Tibial nerve (tissue), 4 donors: ENCODE measurements at places on chromosomes 3 and 15.

DNA sequence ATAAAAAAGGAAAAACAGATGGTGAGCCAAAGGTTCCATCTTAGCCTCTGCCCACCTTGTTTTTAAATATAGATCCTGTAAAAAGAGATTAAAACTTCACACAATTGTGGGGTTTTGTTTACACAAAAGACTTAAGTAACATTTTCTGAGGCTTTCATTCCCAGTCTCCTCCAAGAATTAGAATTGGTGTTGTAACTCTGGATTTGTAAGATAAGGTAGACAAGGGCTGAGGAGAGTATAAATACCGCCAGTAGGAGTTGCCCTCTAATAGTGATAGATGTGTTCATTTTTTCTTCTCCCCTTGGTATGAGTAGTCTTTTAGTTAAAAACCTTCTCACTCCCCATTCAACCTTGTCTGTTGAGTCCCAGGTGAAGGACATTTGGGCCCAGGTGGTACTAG, 8.5 kb downstream of the MINDY2 start:
- DNase-seq = no peak

- DNase-seq = no peak
Measured at GRCh38 chr3:128815318-128816064, 63.9 kb upstream of the ACAD9 start.

DNA sequence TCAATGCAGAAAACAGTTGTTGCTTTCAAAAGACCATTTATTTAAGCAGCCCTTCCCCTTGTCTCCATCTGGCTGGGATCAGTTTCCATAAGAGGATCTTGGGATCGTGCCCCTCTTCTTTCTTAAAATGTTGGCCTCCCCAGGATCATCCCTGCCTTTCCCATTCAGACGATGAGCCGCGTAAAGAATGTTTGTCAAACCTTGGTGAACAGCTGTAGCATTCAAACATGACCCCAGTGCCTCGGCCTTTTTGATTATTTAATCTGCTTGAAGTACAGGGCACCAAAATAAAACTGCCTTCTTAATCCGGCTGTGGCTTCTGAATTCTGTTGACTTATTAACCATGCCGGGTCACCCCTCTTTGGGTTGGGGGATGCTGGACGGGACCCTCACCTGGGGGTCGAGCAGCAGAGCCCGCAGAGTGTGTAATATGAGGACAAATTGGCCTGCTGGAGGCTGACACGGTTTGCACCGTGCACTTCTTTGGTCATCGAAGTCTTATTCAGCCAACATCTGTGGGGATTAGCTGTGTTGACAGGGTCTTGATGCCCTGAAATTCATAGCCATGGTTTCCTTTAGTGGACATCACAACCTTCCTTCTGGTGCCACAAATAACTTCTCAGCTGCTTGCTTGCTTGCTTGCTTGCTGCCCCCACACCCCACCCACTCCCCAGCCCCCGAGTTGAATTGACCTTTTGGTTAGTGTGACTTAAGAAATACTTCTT, at the start of gene LRTM1:
LRTM1 (minus strand) TSS at position 14 of the 725 bp plus-strand sequence. CDS start 148 bp downstream, outside the sequence.
- DNase-seq = no peak

DNA sequence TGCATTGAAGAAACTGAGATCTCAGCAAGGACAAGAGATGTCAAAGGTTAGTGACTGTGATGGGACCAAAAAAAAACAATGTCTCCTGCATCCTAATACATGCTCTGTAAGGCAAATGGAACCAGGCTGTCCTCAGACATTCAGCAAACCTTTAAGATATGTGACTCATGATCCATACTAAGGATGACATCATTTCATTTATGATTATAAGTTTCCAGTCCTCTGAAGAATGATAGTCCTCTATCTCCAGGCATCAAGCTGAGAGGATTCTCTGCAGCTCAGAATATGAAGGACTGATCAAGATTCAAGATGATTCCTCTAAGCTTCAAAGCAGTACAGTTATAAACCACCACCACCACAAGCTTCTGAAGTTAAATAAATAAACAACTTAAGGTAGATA, 47.6 kb downstream of the SSR3 start:
- DNase-seq = no peak

- DNase-seq = no peak
Measured at GRCh38 chr15:91938136-91938535, 84.6 kb downstream of the SLCO3A1 start.

- no peak for DNase-seq
Measured at GRCh38 chr15:53458736-53459135, 300.7 kb downstream of the WDR72 start.

- DNase-seq = no peak
Measured at GRCh38 chr3:30795176-30795575, 99.3 kb downstream of the GADL1 start.

DNA sequence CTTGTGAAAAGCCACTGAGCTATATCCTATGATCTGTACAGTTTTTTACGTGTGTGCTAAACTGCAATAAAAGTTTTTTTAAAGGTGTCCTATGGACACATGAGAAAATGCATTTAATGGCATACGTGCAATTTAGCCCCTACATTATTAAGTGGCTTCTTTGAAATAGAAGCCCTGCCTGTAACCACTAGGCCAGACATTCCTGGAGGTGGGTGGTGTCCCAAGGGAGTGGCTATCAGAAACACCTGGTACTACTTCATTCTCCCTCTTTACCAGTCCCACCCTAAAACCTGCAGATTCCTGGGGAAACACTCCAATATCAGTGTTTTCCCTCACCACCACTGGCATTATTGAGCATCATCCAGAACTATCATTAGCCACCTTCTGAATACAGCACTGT, 100.0 kb downstream of the OXNAD1 start:
- no peak for DNase-seq

GRCh38 chr15:64197425-64197824, 34.6 kb upstream of the PPIB start:
- peak; percentile 5 for DNase-seq

DNA sequence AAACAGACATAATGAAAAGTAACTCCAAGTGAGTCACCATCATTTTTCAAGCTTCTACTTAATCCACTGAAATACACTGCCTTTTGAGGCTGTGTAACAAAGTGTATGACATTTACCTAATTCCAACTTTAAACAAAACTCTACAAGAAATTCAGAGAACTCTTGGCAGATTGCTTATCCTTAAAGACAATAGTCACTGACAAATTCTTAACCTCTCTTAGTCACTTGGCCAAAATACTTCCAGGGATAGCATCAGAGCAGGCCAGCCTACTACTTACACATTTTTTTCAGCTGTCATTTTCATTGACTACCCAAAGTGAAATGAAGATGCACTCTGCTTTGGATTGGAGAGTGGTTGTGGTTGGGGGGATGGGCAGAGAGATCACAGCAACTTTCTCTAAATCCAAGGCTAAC, 3.6 kb downstream of the WWTR1 start:
- no peak for DNase-seq

DNA sequence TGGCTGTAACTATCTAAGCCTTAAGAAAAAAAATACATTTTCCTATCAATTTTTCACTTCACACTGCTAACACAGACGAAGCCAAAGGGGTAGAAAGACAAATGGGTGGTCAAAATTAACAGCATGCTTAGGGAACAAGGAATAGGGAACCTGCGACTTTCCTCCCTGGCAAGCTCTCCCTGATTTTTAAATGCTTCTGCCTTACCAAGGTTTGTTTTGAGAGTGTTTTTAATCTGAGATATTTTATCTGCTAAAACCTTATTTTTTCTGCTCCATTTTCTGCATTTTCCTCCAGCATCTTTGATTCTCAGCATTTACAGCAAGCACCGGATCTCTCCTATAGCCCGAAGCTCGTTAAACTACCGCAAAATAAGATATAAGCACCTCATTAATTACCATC, 214.4 kb downstream of the RORA start:
- no peak for DNase-seq

DNA sequence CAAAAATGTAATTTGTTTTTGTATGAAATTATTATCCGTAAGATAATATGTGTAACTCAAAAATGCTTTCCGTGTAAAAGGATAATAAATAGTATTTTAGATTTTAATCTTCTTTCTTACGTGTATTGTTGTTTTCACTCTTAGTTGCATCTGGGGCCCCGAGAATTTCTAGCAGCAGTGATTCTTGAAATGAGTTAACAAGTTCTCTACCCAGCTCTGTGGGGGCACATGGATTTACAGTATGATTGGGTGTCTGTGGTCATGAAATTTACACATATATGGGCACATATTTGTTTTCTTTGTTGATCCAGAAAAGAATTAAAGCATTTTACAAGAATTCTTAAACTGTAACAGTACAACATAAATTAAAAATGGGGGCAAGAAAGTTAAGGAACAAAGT, 145.9 kb upstream of the LRRFIP2 start:
- DNase-seq = no peak

DNA sequence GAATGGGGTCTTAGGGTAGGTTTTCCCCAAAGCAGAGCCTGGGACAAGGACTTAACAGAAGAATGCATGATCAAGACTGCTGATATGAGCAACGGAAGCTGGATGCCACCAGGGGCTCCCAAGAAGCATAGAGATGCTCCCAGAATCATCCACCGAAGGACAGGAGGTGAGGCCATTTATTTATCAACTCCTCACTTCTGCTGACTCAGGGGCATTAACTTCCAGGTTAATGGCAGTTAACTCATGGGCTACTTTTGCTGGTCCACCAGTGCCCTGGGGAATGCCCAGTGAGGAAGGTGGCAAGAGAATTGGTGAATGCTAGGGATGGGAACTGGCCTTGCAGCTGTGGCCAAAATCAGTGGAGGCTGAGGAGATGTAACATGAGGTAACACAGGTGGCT, 27.8 kb downstream of the TAFA4 start:
- no peak for DNase-seq

DNA sequence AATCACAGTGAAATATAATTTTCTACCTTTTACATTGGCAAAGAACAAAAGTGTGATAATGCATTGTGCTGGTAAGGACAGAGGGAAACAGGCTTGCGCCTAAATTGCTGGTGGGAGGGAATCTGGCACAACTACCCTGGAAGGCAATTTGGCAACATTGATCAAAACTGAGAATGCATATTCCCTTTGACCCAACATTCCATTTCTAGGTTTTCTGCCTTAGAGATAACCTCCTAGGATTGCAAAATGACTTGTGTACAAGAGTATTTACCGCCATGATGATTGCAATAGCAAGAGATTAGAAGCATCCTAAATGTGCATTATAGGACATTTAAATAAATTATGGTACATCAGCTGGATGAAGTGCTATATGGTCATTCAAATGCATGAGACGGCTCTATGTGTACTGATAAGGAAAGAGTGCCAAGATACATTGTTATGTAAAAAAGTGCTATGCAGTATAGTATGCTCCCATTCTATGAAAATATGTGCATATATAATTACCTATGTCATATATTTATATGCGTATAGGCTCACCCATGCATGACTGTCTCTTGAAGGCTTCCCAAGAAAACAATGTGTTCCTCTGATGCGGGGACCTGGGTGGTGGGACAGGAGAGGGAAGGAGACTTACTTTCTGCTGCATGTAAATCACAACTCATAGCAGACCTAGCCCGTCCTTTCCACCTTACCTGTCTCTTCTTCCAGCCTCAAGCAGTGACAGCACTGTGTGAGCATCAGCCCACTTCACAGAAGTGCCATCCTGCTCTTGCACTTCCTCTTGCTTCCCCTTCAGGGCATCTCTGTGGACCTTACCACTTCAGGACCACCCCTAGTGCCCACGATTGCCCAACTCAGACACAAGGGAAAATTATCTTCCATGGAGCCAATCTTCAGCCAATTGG, 249.9 kb upstream of the TLE3 start:
- no peak for DNase-seq

GRCh38 chr3:188826574-188826973, 345.2 kb upstream of the TPRG1 start:
- no peak for DNase-seq

- DNase-seq = no peak
Measured at GRCh38 chr3:52670621-52671521, 14.8 kb downstream of the PBRM1 start.

- DNase-seq = no peak
Measured at GRCh38 chr3:142118911-142119310, 30.4 kb downstream of the TFDP2 start.

DNA sequence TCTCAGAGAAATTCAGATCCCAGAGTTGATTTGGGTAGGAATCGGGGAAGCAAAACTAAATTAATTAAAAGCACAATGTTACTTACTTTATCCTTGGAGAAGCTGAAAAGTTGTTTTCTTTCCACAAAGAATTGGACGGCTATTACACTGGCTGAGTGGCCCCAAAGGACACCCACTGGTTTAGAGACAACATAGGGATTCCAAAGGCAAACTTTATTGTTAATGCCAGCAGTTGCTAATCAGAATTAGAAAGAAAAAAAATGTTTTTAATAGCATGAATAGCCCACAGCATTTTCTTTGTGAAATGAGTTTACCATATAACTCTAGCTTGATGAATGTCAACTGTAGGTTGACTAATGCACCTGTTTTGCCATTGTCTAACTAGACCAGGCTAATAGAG, 51.7 kb downstream of the WDR49 start:
- no peak for DNase-seq

- no peak for DNase-seq
Measured at GRCh38 chr15:64906402-64906801, 5.3 kb upstream of the ANKDD1A start.

- DNase-seq = no peak
Measured at GRCh38 chr15:70610541-70610940, 152.8 kb downstream of the UACA start.

DNA sequence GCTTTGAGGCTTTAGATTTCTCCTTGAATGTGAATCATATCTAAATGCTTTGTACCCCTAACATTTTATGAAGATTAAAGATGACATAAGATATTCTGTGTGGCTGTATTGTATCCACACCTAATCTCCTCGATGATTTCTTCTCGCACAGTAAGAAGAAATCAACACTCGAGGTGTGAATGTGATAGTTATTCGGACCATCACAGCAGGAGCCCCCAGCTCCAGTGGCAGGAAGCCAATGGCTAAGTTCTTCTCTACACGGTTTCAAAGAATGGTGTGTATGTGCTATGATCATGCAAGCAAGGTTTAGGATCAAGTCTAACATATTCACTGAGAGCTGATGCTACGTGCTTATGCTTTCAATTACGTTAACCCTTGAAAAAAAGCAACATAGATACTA, 271.0 kb downstream of the SUCLG2 start:
- DNase-seq = no peak

DNA sequence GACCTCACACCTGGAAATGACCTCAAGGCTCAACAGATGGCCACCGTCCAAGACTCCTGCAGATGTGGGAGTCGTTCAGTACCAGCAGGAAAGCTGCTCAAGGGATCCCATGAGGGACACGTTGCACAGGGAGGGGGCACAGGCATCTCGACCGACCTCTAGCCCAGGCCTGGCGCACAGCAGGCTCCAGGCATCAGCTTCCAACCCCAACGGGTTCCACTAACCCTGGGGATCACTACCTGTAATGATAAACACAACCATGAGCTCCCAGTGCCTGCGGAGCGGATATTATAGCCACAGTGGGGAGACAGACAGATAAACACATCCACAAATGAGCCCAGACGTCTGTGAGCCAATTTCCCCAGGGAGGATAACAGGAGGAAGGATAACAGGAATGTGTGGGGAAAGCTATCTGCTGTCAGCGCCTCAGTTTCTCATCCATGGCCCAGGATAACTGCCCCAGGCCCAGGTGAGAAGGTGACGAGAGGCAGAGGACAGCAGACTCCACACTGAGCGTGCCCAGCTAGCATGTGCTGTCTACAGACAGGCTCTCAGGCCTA, 19.9 kb downstream of the NUP210 start:
- DNase-seq = no peak

- DNase-seq = no peak
Measured at GRCh38 chr3:10352146-10352911, 31.4 kb upstream of the SEC13 start.
